ENCODE measurements at places on chromosomes 3 and 15. TPM values are rescaled to one million over a fixed set of nuclear protein-coding genes. Genes with fewer than 3 reads are reported as not detected.
A peak's percentile ranks its signal among the peaks of the same experiment; 100 is the strongest.

DNA sequence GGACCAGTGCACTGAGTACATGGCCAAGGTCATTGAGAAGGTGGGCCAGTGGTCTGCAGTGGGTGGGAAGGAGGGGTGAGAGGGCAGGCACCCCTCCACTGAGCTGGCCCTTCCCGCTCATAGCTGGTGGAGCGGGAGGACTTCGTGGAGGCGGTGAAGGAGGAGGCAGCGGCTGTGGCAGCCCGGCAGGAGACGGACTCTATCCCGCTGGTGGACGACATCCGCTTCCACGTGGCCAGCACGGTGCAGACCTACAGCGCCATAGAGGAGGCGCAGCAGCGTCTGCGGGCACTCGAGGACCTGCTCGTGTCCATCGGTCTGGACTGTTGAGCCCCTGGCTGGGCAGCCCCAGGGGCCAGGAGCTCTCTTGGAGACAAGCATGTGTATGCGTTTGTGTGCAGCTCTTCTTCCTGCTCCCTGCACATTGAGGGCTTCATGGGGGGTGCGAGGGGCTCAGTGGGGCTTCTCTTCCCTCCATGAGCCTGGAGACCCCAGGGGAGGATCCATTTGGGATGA lies 7.5 kb downstream of the ABTB1 start:
- peaks cover 56% of the 10 kb centered on the region for H3K4me1 ChIP-seq
- H3K4me3 ChIP-seq = no peak overlapping the region
- peak; percentile 79 for DNase-seq
- H3K27me3 ChIP-seq = no peaks in the 10 kb centered on the region

GRCh38 chr15:69026355-69026754 lies 11.9 kb downstream of the NOX5 start:
- DNase-seq = no peak
- no peak overlapping the region for H3K4me3 ChIP-seq
- H3K4me1 ChIP-seq = no peaks in the 10 kb centered on the region
- H3K27me3 ChIP-seq = no peaks in the 10 kb centered on the region
- H3K36me3 ChIP-seq = no peaks in the 10 kb centered on the region

DNA sequence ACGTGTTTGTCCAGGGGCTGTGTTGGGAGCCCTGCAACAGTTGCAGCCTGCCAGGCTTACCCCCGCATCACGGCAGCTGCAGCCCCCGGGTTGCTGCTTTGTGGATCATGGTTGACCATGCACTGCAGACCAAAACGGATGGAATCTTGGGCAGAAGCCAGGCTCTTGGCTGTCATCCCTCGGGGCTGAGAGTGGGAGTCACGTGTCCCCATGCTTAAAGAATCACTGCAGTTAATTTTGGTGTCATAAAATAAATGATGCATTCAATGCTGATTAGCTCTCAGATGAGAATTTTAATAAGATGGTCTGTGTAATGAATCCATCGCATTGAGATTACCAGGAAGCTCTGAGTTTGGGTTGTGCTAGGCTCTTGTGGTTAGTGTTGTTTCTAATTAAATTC lies 115.6 kb downstream of the CHDH start:
- no peak overlapping the region for H3K27ac ChIP-seq
- peaks cover 2% of the 10 kb centered on the region for H3K36me3 ChIP-seq
- H3K4me1 ChIP-seq = no peaks in the 10 kb centered on the region
- no peak overlapping the region for H3K4me3 ChIP-seq
- no peak for DNase-seq

- peaks cover 6% of the 10 kb centered on the region for H3K27me3 ChIP-seq
- peaks cover 3% of the 10 kb centered on the region for H3K4me1 ChIP-seq
- peak; percentile 95 for DNase-seq
- H3K27ac ChIP-seq = no peak overlapping the region
Observed at GRCh38 chr15:40274350-40275274, 8.3 kb downstream of the ANKRD63 start.

DNA sequence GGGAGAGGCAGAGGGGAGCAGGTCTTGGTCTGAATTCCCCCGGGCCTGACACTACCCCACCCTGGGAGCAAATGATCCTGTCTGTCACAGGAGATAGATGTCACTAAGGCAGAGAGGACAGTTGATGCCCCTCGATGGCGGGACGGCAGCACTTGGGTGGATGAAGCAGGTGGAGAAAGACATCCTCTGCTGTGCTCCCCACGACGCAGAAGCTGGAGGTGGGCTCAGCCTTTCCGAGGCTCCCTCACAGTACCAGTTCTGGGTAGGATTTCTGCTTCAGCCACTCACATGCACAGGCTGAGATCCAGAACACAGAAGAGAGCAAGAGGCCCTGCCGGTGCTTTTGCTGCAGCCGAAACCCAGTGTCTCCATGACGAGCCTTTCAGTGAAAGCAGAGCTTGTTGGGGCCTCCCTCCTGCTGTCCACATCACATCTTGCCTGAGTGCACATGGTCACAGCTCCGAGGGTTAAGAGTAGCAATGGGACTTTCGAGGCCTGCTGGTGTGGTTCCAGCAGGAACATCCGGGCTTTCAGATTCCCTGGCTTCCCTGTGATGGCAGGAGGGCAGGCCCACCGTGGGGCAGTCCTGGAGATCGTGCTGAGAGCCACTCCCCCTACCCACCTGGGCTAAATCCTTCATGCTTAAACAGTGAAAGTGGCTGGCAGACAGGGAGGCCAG lies 107.3 kb upstream of the PRR20G start:
- DNase-seq = no peak
- no peaks in the 10 kb centered on the region for H3K36me3 ChIP-seq
- H3K27me3 ChIP-seq = peaks cover 17% of the 10 kb centered on the region
- no peaks in the 10 kb centered on the region for H3K4me1 ChIP-seq

DNA sequence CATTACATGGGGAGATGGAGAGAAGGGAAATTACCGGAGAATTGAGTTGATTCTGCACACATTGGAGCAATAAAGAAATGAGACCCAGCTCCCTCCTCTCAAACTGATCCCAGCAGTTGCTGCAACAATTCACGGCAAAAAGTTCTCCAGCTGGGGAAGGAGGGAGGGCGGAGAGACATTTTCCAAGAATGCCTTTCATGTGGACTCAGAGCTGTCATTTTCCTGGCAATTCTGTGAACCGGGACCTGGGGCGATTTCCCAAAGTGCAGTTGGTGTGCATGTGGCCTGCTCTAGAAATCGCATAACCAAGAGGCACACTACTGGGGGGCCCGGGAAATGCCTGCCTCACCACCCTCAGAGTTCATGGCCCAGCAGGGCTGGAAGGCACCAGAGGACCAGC lies 48.7 kb upstream of the IREB2 start:
- no peak for DNase-seq
- H3K4me3 ChIP-seq = no peak overlapping the region
- H3K27ac ChIP-seq = no peak overlapping the region
- no peaks in the 10 kb centered on the region for H3K27me3 ChIP-seq

GRCh38 chr3:184172681-184173373 lies 1.8 kb upstream of the AP2M1 start:
- peaks cover 31% of the 10 kb centered on the region for H3K4me1 ChIP-seq
- no peaks in the 10 kb centered on the region for H3K27me3 ChIP-seq
- no peak overlapping the region for H3K4me3 ChIP-seq
- H3K27ac ChIP-seq = no peak overlapping the region
- peaks cover 58% of the 10 kb centered on the region for H3K36me3 ChIP-seq

- DNase-seq = no peak
- no peak overlapping the region for H3K27ac ChIP-seq
- H3K4me1 ChIP-seq = no peaks in the 10 kb centered on the region
- no peak overlapping the region for H3K4me3 ChIP-seq
- no peaks in the 10 kb centered on the region for H3K27me3 ChIP-seq
Observed at GRCh38 chr3:116757315-116757714, 47.7 kb downstream of the TUSC7 start.

GRCh38 chr3:161884830-161885229 lies 388.2 kb downstream of the OTOL1 start:
- no peak overlapping the region for H3K4me3 ChIP-seq
- DNase-seq = no peak

The ITIH3 gene
- 1.5 TPM for total RNA-seq

The TAGLN3 gene
- total RNA-seq = not detected

The SERPINI2 gene
- 1.8 TPM for total RNA-seq
